ENCODE measurements at places on chromosomes 2 and 18.

- no peak for DNase-seq
Observed at GRCh38 chr18:1539276-1539675, 634.6 kb downstream of the ADCYAP1 start.

- no peak for DNase-seq
Observed at GRCh38 chr2:229650901-229651300, 63.5 kb downstream of the DNER start.

DNA sequence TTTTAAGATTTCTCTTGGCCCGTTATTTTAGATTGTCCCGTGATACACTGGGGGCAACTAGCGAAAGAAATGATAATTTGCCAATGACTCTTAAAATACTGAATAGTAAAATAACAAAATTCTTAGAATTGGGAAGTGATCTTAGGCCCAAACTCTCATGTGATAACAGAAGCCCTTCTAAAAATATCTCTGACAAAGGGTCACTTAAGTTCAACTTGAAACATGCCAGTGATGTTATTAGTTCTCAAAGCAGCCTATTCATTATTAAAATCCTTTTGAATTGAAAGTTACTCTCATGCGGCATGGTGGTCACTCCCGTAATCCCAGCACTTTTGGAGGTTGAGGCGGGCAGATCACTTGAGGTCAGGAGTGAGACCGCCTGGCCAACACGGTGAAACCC is 920.9 kb downstream of the NRXN1 start:
- DNase-seq: no peak

- no peak for DNase-seq
Observed at GRCh38 chr18:51169731-51170130, 27.8 kb downstream of the MEX3C start.

Measured in D721Med (cell line).